Stimulated activated CD8-positive, alpha-beta memory T cell treated with anti-CD3 and anti-CD28 coated beads, Interleukin-2, amount 100 ng/mL, for 48 hours (primary cell): ENCODE measurements at places on chromosomes 4 and X.

DNA sequence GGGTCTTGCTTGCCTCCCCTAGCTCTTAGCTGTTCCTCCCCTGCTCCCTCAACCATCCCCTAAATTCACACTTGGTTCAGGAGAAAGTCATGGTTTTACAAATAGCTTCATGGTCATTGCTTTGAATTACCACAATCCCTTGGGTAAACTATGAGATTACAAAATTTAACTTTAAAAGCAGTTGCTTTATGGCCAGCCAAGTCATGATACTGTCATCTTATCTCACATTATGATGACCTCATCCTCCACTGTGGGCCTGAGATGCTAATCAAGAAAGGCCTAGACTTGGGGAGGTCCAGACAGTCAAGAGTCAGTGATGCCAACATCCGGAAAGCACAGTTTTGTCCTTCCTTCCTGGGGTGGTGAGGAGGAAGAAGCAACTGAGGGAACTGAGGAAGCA, 10.5 kb upstream of the FGF16 start:
- DNase-seq, result no peak

DNA sequence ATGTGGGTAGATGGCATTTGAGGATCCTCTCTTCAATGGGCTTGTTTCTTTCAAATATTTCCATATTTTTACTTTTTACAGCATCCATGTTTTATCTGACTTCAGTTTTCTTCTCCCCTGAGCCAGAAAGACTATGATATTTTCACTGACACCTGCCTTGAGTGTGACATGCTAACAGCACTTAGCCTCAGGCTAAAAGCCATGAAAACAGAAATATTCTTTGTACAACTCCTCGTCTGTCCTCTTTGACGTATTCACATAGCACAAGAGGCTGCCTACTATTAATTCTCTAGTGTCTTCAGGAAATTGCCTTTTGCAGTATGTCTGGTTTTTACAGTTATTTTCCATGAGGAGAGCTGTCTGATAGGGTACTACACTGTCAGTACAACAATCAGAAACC, 215.0 kb downstream of the MAD2L1 start:
- no peak for DNase-seq

- DNase-seq, result peak; percentile 49
Observed at GRCh38 chrX:38800981-38801845, at the start of gene MID1IP1. Gene MID1IP1 (plus strand): TSS chrX:38801459. CDS start chrX:38804947, 3,488 bp downstream.

DNA sequence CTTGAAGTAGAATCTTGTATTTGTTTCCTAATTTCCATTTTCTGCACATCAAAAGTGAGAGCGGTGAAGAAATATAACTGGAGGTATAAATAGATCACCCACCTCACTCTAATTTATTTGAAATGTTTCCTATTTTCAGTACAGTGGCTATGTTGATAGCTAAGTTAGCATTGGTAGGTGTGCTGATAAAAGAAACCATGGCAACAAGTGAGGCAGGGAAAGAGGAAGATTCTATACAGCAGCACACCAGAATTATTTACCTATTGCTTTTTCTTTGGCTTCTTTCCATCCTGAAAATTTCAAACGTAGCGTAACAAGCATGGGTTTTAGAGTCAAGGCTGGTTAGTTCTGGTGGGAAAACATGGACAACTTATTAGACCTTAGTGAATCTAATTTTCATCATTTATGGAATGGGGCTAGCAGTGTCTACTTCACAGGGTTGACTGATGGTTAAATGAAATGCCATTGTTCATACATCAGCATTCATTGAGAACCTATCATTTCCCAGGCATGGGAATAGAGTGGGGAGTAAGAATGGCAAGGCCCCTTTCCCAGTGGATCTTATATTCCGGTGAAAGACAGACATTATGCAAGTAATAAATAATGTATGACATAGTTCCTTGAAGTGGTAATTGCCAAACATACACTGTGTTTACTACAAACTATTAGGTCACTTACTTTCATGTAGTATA, 30.6 kb upstream of the CTSO start:
- DNase-seq, result no peak

- no peak for DNase-seq
Observed at GRCh38 chr4:140579278-140579677, 10.5 kb upstream of the UCP1 start.

- no peak for DNase-seq
Observed at GRCh38 chr4:47209833-47210232, 178.5 kb downstream of the GABRB1 start.

DNA sequence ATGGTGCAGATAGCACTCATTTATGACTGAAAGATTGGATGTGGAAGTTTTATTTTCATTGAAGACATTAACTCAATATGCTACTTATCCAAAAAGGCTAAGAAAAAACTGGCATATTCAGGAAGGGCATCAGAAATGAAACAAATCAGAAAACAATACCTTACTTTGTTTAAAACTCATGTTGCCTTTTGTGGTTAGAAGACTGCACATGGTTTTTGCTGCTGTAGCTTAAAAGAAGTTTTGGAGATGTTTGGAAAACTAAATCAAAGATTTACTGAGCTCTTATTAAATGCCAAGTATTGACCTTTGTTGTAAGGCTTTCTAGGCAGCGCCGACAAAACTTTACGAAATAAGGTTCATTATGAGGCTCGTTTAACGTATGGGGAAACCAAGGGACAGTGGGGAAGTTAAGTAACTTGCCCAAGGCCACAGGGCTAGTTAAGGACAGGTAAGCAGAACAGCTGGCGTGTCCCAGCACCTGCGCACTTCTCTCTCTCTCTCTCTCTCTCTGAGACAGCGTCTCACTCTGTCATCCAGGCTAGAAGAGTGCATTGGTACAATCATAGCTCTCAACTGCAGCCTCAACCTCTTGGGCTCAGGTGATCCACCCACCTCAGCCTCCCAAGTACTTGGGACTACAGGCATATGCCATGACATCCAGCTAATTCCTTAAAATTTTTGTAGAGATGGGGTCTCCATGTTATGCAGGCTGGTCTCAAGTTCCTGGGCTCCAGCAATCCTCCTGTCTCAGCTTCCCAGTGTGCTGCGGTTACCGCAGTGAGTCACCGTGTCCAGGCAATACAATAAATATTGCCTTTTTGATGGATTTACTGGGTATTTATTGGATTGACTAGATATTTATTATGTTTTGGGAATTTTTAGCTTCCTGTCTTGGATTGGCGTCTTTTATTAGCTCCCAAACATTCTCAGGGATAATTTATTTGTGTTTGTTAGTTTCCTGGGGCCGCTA, 16.1 kb downstream of the LRP2BP start:
- DNase-seq, result no peak

DNA sequence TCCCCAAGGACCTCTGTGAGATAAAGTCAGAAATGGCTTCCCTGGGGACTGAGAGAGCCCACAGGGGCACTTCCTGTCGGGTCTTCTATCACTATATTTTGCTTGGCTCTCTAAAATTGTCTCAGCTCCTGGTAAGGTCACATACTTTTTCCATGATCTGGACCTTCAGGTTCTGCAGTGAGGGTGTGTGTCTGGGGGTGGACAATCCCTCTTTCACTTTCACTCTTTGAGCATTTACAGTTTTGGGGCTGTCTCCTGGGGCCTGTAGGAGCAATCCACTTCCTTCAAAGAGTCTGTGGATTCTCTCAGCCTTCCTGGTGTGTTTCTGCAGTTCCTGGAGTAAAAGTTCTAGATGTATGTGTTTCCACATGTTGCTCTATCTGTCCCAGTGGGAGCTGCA, 335.7 kb downstream of the FSTL5 start:
- DNase-seq, result no peak

- no peak for DNase-seq
Observed at GRCh38 chr4:61200187-61200915, at the start of gene ADGRL3. Gene ADGRL3 (plus strand): TSS chr4:61200326.

GRCh38 chr4:6017800-6018199, 431 bp downstream of the C4orf50 start:
- DNase-seq, result no peak

DNA sequence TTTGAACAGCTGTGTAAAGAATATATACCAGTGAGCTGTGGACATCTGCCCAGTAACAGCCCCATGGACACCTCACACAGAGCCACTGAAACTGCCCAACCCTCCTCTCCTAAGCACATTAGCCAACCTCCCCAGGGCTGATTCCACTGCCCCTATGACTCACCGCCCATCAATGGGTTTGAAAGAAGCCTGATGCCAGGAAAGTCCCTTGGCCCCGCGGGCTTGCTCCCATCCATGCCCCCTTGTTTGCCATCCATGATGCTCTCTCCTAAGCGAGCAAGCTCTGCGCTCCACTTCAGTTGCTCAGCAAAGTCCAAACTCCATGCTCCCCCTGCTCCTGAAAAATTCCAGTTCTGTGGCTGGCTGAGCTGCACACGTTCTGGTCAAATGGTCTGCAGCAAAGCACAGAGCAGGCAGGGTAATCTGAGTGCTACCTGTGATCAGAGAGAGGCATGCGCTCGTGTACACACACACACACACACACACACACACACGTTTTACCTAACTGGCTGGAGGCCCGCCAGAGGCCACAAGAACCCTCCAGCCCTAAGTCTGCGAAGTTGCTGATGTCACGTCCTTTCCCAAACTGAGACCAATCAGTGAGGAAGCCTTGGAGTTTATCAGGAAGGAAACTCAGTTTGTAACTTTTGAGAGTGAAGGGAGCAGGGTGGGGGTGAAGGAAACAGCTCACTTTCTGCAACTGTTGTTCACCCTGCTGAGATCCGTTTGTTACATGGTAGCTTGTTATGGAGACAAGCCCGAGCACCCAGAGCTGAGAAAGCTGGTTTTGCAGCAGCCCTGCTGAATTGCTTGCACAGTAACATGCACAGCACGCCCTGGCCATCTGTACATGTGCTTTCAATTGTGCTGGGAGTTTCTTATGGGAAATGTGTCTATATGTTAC, at the start of gene ASB9:
Gene ASB9 (minus strand): TSS at position 466 of the 904 bp plus-strand sequence. CDS start 209 bp downstream, at position 257.
- DNase-seq, result no peak

DNA sequence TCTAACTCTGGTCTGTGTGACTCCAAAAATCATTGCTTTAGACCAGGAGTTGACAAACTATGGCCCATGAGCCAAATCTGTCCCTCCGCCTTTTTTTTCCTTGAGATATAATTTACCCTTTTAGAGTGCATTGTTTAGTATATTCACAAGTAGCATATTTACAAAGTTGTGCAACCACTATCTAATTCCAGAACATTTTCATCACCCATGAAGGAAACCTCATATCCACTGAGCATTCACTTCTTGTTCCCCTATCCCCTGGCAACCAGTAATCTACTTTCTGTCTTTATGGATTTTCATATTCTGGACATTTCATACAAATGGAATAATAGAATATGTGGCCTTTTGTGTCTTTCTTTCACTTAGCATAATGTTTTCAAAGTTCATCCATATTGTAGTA, 67.4 kb upstream of the CITED1 start:
- no peak for DNase-seq

DNA sequence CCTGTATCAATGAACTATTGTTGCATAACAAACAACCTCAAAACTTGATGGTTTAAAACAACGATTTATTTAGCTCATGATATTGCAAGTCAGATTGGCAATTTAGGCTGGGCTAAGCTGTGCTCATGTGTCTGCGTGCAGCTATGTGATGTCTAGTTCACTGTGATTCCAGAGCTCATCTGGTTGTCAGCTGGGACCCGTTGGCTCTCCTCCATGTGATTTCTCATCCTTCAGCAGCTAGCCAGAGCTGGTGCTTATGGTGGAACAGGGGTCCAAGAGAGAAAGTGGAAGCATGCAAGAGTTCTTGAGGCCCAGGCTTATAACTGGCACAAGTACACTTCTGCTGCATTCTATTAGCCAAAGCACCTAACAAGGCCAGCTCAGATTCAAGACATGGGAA, 28.8 kb upstream of the TRPC3 start:
- DNase-seq, result no peak

DNA sequence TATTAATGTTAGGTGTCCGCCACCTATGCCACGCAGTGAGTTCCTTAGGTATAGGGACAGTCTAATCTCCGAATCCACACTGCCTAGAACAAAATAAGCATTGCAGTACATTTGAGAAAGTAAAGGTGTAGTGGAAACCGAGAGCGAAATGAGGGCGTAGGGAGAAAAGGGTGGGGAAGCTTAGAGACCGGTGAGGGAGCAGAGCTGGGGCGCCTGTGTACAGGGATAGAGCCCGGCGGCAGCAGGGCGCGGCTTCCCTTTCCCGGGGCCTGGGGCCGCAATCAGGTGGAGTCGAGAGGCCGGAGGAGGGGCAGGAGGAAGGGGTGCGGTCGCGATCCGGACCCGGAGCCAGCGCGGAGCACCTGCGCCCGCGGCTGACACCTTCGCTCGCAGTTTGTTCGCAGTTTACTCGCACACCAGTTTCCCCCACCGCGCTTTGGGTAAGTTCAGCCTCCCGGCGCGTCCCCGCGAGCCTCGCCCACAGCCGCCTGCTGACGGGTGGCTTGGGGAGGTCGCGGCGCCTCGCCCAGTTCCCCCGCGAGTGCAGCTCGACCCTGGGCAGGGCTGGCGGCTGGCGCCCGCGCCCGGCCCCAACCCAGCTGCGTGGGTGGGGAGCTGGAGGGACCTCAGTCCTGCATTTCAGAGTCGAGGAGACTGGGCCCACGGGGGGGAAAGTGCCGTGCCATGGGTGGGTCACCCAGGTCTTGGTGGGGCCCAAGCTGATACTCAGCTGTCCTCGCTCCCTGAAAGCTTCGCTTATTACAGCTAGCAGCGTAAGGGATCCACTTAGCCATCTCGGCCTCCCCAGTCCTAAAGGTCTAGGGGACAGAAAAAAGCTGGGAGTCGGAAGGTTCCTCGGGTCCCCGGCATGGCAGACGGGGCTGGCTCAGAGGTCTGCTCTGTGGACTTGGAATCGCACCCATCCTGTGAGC, at the start of gene ANXA3:
Gene ANXA3 (plus strand): TSS at position 351 of the 932 bp plus-strand sequence. CDS start 2,704 bp downstream, outside the sequence.
- peak; percentile 4 for DNase-seq

DNA sequence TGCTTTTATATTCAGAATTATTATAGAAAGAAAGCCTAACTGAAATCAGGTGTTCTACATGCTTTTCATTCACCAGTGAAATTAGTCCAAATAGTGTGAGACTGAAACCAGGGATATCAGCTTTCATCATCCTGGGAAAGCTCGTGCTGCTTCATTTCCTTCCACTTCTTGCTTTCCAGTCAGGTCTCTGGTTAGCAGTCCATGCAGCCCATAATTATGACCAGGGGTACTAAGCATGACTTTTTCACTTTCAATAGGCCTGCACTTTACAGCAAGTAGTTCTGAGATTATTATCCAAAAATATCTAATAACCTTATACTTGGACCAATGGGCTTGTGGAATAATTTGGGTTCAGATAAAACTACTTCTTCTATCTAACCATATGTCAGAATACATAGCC, 673.2 kb upstream of the MAGEB2 start:
- no peak for DNase-seq

GRCh38 chrX:130085551-130086446, 24.5 kb downstream of the ELF4 start:
- no peak for DNase-seq

DNA sequence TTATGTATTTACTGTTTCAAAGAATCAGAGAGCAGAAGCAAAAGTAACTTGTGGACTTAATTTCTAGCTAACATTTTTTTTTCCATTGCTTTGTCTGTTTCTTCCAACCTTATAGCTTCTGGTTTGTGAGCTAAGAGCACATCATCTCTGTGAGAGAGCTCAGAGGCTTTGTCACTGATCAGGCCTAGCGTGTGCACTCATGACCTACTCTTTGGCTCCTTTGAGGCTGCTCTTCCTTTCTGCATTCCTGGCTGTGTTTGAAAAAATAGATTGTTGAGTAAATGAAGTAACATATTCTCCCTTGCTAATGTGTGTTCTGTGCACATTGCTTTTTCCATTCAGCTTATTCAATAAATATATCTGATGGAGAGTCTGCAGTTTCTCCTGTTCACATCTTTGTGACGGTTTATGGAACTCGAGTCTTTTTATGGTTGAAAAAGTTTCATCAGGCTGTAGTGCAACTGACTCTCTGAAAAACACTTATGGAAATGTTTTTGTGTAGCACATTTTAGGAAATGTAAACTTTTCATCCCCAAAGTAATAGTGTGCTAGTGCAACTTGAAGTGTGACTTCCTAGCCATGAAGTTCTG, 133.0 kb downstream of the RAPGEF2 start:
- DNase-seq, result no peak
